Stimulated activated CD8-positive, alpha-beta memory T cell treated with anti-CD3 and anti-CD28 coated beads, Interleukin-7, amount 100 ng/mL, for 4 hours (primary cell): ENCODE measurements at places on chromosomes 2 and 18.

GRCh38 chr2:72442270-72442669 lies 294.6 kb upstream of the CYP26B1 start:
- no peak for DNase-seq

- DNase-seq: peak; percentile 2
Observed at GRCh38 chr18:13726972-13727331, 479 bp downstream of the RNMT start.

GRCh38 chr2:59301466-59302402 lies 1060.6 kb upstream of the FANCL start:
- no peak for DNase-seq

GRCh38 chr2:156526950-156527636 lies 90.9 kb downstream of the GPD2 start:
- no peak for DNase-seq

- no peak for DNase-seq
Observed at GRCh38 chr2:109129356-109129920, 433 bp downstream of the SH3RF3 start.

DNA sequence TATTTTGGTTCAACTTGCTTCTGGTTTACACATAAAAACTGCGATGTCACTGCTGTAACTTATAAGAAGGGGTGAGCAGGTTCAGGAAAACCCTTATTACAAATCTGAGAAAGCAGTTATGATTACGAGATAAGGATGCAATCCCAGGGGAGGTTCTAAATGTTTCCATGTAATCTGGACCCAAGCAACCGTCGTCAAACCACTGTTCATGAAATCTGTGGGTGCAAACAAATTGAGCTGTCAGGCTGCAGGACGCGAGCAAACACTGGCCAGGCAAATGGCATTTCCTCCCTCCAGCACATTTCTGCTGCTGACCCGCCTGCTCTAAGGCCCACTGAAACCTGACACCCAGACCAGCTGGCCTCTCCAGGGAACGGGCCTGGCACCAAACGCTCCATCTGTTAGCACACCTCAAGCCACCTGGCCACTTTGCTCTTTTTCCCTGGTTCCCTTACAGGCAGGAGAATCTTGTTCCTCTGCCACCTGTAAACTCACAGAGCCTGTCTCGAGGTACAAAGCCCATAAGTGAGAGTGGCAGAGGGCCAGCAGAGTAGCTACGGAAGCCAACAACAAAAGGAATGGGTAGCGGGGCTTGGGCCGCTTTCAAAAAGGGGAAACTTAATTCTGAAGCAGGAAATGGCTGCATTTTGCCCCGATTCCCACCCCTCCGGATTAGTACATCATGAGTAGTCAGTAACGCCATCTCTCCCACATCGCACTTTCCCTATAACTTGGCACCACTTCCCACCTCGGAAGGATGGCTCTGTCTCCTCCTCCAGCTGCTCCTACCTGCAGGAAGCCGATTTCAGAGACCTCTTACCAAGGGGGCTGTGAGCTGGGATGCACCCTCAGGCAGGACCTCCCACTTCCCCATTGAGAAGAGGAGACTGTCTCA lies 26.5 kb downstream of the CRACDL start:
- no peak for DNase-seq

- no peak for DNase-seq
Observed at GRCh38 chr18:36872329-36872728, 43.4 kb downstream of the KIAA1328 start.

DNA sequence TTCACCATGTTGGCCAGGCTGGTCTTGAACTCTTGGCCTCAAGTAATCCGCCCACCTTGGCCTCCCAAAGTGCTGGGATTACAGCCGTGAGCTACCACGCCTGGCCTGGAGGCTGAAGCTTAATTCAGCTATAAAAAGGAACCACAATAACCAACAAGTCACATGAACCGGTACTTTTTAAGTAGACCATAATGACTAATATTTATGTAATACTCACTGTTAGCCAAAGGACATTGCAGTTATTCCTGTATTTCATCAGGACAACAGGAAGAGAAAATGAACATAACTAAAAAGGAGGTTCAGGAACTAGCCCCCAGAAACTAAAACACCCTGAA lies 49.0 kb upstream of the TMEM87B start:
- DNase-seq: no peak

GRCh38 chr2:201257381-201257955 lies 2.9 kb upstream of the CASP8 start:
- no peak for DNase-seq

GRCh38 chr2:54455563-54456361 lies at the start of gene SPTBN1:
TSS of gene SPTBN1 (plus strand) at chr2:54456327. CDS start at chr2:54526419, 70,092 bp downstream.
- peak; percentile 9 for DNase-seq

DNA sequence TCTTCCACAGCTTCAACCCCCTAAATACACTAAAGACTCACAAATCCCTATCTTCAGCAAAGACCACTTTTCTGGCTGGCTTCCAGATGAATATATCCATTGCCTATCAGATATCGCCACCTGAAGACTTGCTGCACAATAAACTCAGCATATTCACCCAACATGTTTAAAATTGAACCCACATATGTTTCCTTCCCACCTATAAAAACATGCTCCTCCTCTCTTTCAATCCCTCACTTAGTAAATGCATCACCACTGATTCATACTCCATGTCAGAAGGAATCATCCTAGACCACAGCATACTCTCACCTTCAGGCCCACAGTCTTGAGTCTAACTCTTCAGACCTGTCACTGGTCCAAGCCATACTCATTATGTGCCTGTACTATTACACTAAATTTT lies 5.3 kb downstream of the SPC25 start:
- no peak for DNase-seq

- DNase-seq: no peak
Observed at GRCh38 chr2:75604484-75604883, 42.1 kb upstream of the MRPL19 start.

- no peak for DNase-seq
Observed at GRCh38 chr2:191885650-191886049, 38.8 kb upstream of the CAVIN2 start.

GRCh38 chr2:85666435-85667316 lies 1.3 kb downstream of the SFTPB start:
- DNase-seq: no peak

DNA sequence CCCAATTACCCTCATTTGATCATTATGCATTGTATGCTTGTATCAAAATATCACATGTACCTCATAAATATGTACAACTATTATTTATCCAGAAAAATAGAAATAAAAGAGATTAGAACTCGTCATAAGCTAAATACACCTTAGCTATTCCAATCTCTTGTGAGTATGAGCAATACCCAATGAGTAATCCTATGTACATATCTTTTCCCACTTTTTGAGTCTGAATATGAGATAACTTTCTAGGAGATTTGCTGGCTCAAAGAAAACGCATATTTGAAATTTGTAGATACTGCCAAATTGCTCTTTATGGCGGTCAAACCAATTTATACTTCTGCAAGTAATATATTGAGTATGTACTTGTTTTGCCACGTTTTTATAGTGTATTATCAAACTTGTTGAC lies 24.1 kb downstream of the PRKD3 start:
- DNase-seq: no peak

DNA sequence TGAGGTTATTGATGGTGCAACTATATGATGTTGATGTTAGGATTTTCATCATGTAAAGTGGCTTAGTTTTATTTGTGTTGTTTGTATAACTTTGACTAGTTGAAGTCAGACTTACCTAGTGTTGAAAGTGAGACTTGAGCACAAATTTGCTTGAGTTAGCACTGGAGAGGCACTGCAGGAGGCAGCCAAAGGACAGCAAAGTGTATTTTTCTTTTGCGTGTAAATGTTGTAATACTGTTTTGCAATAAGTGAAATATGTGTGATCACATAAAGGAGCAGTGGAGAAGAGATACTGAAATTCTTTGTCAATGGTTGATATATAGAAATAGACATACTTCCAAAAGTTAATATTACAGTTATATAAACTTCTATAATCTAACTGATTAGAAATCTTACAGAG lies 332.0 kb upstream of the RAB12 start:
- DNase-seq: no peak
